ENCODE measurements at places on chromosomes 3 and 15.

- DNase-seq: peak; percentile 40
Measured at GRCh38 chr3:71547249-71548198, 36.0 kb downstream of the FOXP1 start.

- no peak for DNase-seq
Measured at GRCh38 chr3:5149306-5149880, 27.3 kb downstream of the ARL8B start.

GRCh38 chr3:176051766-176052165 lies 1145.5 kb downstream of the TBL1XR1 start:
- DNase-seq: no peak

DNA sequence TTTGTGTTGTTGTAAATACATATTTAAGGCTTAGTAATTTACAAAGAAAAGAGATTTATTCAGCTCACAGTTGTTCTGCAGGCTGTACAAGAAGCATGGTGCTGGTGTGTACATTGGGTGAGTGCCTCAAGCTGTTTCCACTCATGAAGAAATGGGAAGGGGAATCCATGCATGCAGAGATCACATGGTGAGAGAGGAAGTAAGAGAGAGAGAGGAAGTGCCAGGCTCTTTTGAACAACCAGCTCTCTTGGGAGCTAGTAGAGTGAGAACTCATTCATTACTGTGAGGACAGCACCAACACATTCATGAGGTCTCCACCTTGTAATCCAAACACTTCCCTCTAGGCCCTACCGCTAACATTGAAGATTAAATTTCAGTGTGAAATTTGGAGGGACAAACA lies 909.2 kb downstream of the NSUN3 start:
- no peak for DNase-seq

GRCh38 chr3:61288446-61288845 lies 37.2 kb upstream of the FHIT start:
- no peak for DNase-seq

DNA sequence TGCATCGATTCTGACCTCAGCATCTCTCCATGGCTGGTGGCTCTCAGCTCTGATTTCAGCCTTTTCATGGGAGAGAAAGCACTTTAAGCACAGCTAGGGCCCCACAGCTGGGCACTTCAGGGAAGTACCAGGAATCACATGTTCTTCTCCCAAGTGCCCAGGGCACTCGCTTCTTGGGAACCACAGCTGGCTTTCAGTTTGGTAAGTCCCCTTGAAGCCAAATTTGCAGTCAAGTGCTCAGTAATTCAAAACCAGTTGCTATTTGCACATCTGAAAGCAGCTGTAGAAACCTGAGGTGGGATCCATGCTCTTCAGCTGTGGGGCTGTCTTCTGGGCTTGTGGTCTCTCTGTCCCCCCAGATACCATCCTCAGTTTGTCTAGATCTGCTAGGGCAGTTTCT lies 12.8 kb downstream of the GABRA5 start:
- DNase-seq: no peak

- peak; percentile 76 for DNase-seq
Measured at GRCh38 chr3:138042043-138042442, 32.1 kb downstream of the CLDN18 start.

- DNase-seq: no peak
Measured at GRCh38 chr15:97504031-97504792, 456.3 kb upstream of the ARRDC4 start.

DNA sequence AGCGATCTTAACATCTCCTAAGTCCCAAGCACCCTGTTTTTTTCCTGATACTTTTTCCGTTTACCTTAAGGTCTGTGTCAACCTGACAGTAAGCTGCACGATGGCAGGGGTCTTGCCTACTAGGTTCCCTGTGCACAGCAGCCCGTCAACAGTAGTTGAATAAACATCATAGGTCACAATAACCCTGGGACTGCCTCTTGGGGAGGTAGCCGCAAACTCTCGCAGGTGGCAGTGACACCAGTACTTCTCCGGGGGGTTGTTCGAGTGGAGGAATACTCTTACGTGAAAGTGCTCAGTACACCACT lies 365 bp upstream of the PDCD6IP start:
- no peak for DNase-seq

GRCh38 chr15:95326431-95327182 lies 1003.9 kb upstream of the NR2F2 start:
- no peak for DNase-seq

- no peak for DNase-seq
Measured at GRCh38 chr3:196423044-196423781, 9.0 kb downstream of the UBXN7 start.

DNA sequence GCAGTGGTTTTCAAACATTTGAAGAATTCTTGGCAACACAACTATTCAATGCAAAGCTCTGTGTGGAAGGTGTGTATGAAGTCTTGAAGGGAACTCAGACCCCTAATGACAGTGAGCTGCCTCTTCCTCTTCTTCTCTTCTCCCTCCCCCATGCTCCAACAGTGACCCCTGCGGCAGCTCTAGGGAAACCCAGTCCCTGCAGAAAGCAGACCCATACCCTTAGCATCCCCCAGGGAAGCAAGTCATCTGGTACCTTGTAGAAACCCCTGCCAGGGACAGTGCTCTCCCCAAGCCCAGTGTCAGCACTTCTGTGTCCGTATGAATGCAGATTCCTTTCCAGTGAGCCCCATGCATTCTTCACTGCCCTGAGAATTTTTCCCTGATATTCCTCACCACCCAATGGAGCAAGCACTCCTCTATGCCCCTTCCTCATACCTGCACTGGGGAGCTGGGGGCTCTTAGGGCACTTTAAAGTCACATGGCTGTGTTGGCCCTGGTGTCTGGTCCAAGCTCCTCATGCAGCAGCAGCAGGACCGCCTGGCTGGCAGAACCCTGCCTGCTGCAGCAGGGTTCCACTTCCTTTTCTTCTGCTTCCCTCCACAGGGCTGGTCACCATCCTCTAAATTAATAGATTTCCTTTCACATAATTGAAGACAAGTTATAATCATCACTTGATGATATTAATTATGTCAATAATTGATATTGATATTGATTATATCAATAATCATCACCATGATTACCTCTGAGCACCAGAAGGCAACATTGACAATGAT lies 442.5 kb downstream of the EPHB1 start:
- no peak for DNase-seq

GRCh38 chr3:182330646-182331045 lies 462.7 kb upstream of the ATP11B start:
- no peak for DNase-seq

DNA sequence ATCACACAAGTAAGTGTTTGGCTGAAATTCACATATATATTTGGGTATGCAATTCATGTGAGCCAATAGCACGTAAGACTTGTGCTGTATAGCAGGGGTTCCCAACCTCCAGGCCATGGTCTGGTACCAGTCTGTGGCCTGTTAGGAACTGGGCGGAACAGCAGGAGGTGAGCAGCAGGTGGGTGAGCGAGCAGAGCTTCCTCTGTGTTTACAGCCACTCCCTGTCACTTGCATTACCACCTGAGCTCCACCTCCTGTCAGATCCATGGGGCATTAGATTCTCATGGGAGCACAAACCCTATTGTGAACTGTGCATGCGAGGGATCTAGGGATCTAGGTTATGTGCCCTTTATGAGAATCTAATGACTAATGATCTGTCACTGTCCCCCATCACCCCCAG lies 59.7 kb downstream of the MAP3K13 start:
- DNase-seq: no peak

- peak; percentile 62 for DNase-seq
Measured at GRCh38 chr3:5304789-5305683, 117.5 kb downstream of the EDEM1 start.

DNA sequence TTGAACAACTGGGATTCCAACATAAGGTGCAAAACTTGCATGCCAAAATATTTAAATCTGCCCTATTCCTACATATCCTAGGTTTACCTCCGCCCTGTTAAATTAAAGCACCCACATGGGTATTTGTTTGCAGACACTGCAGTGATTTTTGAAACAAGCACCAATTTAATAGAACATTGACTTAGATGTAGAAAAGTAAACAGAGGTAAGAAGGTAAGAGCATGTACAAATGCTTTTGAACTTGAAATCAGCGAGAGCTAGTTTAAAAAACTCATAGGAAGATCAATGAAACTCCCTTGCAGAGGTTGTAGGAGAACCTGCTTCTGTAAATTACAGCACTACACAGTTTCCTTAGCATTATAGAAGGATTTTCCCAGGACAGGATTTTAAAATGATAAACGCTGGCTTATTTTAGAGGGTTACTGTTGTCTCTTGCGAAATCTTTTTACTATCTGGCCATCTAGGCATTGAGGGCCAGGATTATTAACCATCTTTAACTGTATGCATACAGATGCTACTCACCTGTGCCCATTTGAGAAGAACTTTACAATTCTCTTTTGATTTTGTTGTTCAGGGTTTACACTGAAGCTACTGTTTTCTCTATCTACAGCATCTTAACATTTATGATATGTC lies 284.8 kb downstream of the FEZF2 start:
- DNase-seq: no peak

DNA sequence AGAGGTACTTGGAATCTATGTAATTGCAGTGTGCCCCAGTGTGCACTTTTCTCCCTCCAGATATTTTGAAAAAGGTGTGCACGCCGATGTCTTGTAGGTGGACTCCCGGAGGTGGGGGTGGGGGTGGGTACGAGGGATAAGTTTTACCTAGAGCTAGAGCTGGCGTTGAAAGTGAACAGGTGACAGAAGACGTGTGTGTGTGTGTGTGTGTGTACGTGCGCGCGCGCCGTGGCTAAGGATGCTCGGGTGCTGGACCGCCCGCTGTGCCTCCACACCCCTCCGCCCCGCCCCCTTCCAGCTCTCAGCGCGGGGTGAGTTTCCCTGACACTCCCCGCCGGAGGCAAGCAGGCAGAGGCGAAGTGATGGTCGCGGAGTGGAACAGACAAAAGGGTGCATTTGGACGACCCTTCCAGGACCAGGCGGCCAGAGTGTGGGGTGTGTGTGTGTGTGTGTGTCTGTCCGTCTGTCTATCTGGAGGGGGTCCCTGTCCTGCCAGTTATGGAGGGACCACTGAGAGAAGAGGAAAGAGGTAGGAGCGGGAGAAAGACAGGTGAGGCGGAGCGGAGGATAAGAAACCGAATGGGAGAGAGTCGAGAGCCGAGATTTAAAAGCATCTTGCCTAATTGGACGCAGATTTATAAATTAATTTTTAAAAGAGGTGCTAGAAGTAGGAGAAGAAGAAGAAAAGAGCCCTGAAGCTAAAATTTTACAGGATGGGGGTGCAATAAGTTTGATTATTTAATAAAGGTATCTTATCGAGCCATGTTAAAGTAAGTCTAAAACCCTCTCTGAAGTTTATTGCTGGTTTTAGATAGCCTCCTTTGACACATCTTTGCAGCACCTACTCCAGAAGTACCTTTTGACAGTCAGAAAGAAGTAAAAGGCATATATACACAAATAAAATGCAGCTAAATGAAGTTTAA lies 335.8 kb upstream of the THRB start:
- DNase-seq: no peak

GRCh38 chr3:125203731-125204130 lies 8.8 kb downstream of the SLC12A8 start:
- DNase-seq: peak; percentile 45

- no peak for DNase-seq
Measured at GRCh38 chr3:62805106-62805505, 70.1 kb downstream of the CADPS start.

- DNase-seq: no peak
Measured at GRCh38 chr3:26682406-26682805, 59.8 kb downstream of the LRRC3B start.

DNA sequence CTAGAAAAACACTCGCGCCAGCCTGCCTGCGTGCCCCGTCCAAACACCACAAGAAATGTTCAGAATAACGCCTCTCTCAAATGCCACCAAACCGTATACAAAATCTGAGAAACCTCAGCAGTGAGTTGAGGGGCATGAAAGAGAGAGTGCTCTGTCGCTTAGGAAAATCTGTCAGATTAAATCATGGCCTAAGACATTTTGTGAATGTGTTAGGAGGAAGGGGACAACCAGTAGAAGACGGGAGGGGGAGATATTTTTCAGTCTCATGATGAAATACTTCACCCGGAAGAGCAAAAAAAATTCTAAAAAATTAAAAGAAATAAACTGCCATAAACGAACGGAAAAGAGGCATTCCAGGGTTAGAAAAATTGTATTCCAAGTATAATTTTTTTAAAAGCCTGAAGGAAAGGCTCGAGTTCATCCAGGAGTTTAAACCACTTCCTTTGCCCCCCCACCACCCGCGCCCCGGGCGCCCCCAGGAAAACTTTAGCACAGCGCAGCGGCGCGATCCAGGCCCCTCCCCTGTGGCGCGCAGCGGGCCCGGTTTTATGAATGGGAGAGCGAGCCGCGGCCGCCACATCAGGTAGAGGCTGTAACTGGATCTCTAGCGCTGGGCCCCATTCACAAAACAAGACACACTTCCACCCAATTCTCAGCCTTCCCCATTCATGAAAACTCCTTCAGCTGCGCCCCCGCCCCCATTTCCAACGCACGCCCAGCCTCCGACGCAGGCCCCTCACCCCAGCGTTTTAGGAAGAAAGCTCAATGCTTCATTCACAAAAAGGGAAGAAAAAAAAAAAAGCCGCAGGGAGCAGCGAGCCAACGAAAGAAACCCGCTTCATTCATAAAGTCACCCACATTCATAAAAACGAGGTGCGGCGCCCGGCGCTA lies 1.4 kb downstream of the ETV5 start:
- peak; percentile 62 for DNase-seq

- no peak for DNase-seq
Measured at GRCh38 chr3:183161552-183162336, 790 bp downstream of the LAMP3 start.

DNA sequence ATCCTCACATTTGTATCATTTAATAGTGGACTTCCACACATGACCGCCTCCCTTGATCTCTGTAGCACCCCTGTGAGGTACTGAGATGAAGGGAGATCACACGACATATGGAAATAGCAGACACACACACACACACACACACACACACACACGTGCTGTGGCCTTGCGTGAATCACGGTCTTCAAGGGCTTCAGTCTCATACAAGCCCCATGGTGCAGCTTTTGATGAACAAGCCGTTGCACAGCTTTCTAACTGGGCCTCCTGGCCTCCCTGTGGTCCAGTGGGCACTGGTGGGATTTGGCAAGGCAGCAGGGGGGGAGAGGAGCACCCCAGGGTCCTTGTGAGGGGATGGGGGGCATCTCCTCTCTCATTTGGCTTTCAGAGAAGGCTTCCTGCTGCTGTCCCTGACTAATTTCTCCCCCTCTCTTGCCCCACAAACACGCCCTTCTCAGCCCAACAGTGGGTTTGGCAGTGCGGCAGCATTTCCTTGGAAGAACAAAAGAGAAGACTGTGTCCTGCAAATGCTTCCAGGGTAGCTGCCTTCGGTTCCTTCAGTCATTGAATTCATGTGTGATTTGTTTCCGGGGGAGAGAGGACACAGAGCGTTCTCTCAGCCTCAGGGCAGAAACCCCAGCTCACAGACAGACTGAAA lies 98.7 kb downstream of the SMAD6 start:
- peak; percentile 67 for DNase-seq

GRCh38 chr3:170760174-170760526 lies 109.8 kb downstream of the RPL22L1 start:
- DNase-seq: peak; percentile 88

DNA sequence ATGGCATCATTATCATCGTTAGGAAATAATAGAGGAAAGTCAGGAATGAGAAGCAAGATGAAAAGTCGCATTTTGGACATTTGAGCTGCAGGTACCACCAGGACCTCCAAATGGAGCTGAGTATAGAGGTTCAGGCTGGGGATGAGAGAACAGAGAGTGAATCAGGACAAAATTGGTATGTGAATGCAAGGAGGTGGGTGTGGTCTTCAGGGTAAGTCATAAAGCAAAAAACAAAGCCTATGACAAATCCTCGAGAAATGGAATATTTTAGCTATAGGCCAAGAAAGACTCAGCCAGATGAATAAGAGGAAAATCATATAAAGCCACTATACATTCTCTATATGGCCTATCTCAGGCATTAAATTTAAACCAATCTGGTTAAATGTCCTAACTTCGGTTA lies 841.3 kb downstream of the ROBO1 start:
- DNase-seq: no peak

- no peak for DNase-seq
Measured at GRCh38 chr15:31228980-31229826, 97.4 kb upstream of the KLF13 start.

Measured in AG10803 (cell line).